ENCODE measurements at places on chromosomes 12 and 14. TPM values are rescaled to one million over a fixed set of nuclear protein-coding genes. Genes with fewer than 3 reads are reported as not detected.

ZBTB42 gene
- polyA plus RNA-seq, result 0.74 TPM

- H3K4me1 ChIP-seq, result peaks cover 17% of the 10 kb centered on the region
- H3K36me3 ChIP-seq, result peaks cover 6% of the 10 kb centered on the region
- H3K27ac ChIP-seq, result no peak overlapping the region
- no peak for DNase-seq
- H3K27me3 ChIP-seq, result no peaks in the 10 kb centered on the region
These were observed 13.0 kb downstream of the ATG14 start for GRCh38 chr14:55398679-55399078.

DNA sequence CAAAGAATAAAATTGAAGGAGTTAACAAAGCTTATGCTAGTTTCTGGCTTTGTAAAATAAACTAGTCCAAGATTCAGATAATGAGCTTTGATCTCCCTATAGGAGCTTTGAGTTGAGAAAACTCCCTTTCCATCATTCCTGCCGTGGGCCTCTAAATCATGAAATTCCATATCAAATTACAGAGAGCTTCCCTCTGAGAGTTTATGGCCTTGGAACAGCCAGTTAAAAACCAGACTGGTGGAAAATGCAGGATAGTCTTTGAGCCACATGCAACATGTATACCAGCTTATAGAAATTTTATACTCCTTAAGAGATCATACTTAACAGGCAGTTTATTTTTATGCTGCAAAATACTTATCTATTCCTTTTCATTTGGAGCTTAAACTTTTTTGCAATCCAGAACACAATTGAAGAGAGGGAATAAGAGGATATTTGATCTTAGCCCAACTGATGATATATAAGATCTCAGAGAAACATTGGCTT is 175.8 kb upstream of the ATP2B1 start:
- H3K27ac ChIP-seq, result no peak overlapping the region
- DNase-seq, result no peak
- no peak overlapping the region for H3K4me3 ChIP-seq
- H3K36me3 ChIP-seq, result no peaks in the 10 kb centered on the region

DNA sequence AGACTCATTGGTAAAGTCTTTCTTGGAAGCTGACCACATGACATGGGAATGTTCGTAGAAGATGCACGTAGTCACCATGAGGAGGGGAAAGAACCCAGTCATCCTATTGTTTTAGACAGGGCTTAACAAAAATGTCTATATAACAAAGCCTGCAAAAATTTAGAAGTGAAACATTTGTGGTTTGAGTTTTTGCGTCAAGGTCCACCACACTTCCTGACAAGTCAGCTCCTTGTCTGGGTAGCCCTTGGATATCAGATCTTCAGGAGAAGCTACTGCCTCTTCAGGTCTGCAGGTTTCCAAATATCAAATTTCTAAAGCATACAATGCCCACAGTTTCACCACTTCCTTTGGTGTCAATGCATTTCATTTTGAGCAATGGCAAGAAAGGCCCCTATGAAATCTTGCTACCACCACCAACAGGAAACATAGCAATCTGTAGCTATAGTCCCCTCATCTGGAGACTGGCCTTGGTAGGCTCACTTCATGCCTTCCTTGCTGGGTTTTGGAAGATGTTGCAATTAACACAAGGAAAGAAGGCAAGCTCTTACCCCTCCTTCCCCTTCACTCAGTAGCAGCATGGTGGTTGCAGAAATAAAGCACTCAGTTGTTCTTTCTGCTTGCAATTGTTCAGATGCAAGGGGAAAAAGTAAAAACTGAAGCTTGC is 235.2 kb downstream of the PCNX1 start:
- H3K27ac ChIP-seq, result peak overlapping the region; percentile 54
- peaks cover 10% of the 10 kb centered on the region for H3K4me1 ChIP-seq
- DNase-seq, result no peak

DNA sequence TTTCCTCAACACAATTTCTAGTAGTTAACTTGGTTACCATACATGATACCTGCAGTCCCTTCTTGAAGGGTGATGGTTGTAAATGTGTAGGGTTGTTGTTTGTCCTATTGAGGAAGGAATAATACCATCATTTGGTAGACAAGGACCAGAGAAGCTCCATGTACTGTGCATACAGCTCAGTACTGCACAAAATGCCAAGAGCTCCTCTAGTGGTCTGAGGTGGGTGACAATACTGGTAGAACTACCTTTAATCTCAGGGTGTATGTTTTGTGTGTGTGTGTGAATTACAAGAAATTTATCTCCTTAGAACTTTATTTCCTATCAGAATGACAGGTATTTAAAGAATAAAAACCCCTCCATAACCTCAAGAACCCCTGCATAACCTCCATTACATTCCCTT is 575.3 kb downstream of the TMTC2 start:
- H3K4me1 ChIP-seq, result no peaks in the 10 kb centered on the region
- no peaks in the 10 kb centered on the region for H3K36me3 ChIP-seq
- no peaks in the 10 kb centered on the region for H3K27me3 ChIP-seq
